ENCODE measurements at places on chromosomes 2 and 18. TPM values are rescaled to one million over a fixed set of nuclear protein-coding genes. Genes with fewer than 3 reads are reported as not detected.

Gene TEX44
- total RNA-seq = not detected

DNA sequence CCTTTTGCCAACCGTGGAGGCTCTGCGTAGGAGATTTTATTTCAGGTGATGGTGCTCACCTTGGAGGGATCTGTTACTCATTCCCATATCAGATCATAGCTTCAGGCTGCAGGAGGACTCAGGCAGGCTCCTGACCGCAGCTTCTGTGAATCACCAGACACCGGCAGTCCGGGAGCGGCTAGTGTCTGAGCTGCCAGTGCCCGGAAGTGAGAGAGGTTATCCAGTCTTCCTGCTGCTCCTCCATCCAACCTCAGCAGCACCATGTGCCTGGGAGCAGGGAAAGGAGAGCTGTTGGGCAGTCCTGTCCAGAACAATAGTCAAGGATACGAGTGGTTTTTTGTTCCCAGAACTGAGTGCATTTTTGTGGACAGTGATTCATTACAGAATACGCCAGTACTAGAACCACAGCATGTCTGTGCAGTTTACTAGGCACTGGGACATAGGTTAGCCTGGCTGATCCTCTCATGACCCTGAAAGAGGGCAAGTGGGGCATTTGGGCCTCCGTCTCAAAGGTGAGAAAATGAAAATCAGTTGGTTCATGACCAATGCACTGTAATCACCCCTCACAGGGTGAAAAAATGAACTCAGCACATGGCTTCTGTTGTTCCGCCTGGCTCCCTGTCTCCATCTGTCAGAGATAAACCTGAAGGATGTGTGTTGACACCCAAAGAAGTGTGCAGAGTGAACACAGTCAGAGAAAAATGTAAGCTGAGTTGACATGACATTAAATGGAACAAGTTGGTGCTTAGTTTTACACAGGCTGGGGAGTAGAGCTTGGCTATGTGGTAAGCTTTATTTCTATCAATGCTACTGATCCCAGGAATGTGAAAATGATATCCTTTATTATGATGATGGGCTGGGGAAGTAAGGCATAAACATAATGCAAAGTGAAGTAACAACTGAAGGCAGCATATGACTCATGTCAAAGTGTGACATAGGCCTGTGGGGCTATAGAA, 12.2 kb downstream of the FHOD3 start:
- DNase-seq = no peak
- H3K27me3 ChIP-seq = peaks cover 41% of the 10 kb centered on the region
- no peaks in the 10 kb centered on the region for H3K4me1 ChIP-seq
- H3K4me3 ChIP-seq = no peak overlapping the region

- no peaks in the 10 kb centered on the region for H3K27me3 ChIP-seq
- H3K4me1 ChIP-seq = no peaks in the 10 kb centered on the region
- no peaks in the 10 kb centered on the region for H3K36me3 ChIP-seq
- H3K27ac ChIP-seq = no peak overlapping the region
- DNase-seq = no peak
Observed at GRCh38 chr2:142218471-142218870, 87.7 kb upstream of the LRP1B start.

- H3K36me3 ChIP-seq = no peaks in the 10 kb centered on the region
- H3K27me3 ChIP-seq = peaks cover 7% of the 10 kb centered on the region
- H3K4me1 ChIP-seq = no peaks in the 10 kb centered on the region
- no peak overlapping the region for H3K27ac ChIP-seq
- DNase-seq = no peak
- H3K4me3 ChIP-seq = no peak overlapping the region
Observed at GRCh38 chr2:227179988-227180685, 15.7 kb downstream of the COL4A3 start.

DNA sequence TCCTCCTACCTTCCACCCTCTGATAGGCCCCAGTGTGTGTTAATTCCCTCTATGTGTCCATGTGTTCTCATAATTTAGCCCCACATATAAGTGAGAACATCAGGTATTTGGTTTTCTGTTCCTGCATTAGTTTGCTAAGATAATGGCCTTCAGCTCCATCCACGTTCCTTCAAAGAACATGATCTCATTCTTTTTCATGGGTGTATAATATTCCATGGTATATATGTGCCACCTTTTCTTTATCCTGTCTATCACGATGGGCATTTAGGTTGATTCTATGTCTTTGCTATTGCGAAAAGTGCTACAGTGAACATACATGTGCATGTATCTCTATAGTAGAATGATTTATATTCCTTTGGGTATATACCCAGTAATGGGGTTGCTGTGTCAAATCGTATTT, 46.8 kb upstream of the PDE1A start:
- no peaks in the 10 kb centered on the region for H3K4me1 ChIP-seq
- H3K4me3 ChIP-seq = no peak overlapping the region
- no peaks in the 10 kb centered on the region for H3K36me3 ChIP-seq
- no peak overlapping the region for H3K27ac ChIP-seq
